Fibroblast of the aortic adventitia (primary cell): ENCODE measurements at places on chromosomes 2 and 18. TPM values are rescaled to one million over a fixed set of nuclear protein-coding genes. Genes with fewer than 3 reads are reported as not detected.

Gene CPS1
- 24.6 and 35.7 TPM in 2 replicates for total RNA-seq

Gene CFAP210
- 0.09 TPM in 1 of 2 replicates, not detected in the other for total RNA-seq

Gene RFX8
- total RNA-seq = 5.3 and 24.1 TPM in 2 replicates

GRCh38 chr18:58161659-58162058 lies 117.6 kb downstream of the NEDD4L start:
- peak; percentile 4 for DNase-seq

- no peak for DNase-seq
Observed at GRCh38 chr2:118345465-118345864, 257.2 kb downstream of the INSIG2 start.

- DNase-seq = no peak
Observed at GRCh38 chr2:16256601-16257321, 316.4 kb downstream of the MYCN start.

- peak; percentile 42 for DNase-seq
Observed at GRCh38 chr2:215423234-215423633, 12.6 kb downstream of the FN1 start.

DNA sequence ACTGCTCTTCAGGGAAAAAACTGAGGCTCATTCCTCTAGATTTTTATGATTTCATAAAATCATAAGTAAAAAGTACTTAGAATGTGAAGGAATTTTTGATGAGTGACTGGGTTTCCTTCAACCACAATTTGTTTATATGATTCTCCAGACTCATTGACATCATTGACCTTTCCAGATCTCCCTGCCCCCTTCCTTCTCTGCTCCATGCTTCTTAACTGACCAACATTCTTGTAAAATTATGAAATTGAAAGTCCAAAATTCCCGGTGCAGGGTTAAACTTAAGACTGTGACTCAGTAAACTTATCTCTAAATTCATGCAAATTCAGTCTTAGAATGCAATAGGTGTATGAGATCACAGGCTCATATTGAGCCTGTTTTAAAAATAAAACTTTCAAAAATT lies 648.9 kb downstream of the TDRD15 start:
- DNase-seq = no peak

GRCh38 chr2:45992021-45992740 lies 305.0 kb upstream of the EPAS1 start:
- peak; percentile 98 for DNase-seq

GRCh38 chr2:198873503-198874471 lies 584.0 kb downstream of the SATB2 start:
- DNase-seq = peak; percentile 39

- DNase-seq = no peak
Observed at GRCh38 chr2:148577845-148578492, 66.6 kb upstream of the EPC2 start.

GRCh38 chr18:50131591-50131990 lies 63.4 kb downstream of the MYO5B start:
- DNase-seq = no peak
